ENCODE measurements at places on chromosomes 5 and 9.

DNA sequence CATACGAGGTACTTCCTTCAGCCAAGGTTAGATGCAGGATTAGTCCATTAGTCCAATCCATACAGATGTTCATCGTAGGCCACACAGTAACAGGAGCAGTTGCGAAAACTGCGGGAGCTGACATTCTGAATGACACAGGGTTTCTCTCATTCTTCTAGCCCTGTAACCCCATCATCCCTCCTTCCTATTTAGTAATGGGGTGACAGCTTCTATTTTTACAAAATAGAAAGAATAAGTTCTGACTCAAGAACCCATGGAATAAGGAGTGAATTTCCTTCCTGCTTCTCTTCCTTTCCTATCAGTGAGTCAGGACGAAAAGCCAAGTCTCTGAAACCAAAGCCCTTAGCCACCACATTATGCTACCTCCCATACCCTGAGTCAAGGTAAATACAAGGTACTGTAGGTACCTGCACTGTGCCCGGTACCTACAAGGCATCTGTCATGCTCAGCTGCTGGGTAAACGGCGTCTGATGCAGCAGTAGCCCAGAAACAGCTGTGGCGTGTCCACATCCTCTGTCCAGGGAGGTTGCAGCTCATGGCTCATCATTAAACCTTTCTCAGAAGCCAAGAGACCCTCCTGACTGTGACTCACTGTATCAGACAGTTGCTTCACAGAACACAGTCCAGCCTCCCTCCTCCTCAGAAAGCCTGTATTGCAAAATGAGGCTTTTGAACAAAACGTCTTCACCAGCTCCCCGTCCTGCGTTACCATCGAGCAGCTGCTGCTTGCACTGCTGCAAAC lies 84.2 kb downstream of the ESM1 start:
- DNase-seq = no peak

DNA sequence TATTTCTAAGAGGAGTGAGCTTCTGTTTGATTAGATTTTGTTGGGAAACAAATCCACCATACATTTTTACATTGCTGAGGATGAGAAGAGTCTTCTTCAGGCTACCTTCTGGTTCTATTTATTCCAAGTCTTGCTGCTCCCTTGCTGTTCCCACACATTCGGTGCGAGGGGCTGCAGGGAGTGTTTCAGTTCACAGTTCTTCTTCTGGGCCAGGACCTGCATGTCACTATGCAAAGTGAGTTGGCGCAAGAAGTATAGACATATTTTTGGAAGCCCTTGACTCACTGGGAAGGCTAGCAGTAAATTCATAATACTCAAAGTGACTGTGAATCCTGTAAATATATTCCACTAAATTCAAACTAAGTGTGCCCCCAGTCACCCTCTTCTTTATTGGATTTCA lies 657.9 kb downstream of the TAF11L14 start:
- no peak for DNase-seq

DNA sequence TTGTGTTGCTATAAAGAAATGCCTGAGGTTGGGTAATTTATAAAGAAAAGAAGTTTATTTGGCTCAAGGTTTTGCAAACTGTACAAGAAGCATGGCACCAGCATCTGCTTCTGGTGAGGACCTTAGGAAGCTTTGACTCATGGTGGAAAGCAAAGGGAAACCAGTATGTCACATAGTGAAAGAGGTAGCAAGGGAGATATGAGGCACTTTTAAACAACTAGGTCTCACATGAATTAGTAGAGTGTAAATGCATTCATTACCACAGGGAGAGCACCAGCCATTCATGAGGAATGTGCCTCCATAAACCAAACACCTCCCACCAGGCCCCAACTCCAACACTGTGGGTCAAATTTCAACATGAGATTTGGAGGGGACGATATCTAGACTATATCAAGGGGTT lies 40.8 kb downstream of the OR2Y1 start:
- DNase-seq = no peak

- DNase-seq = no peak
Measured at GRCh38 chr9:97431044-97431441, 19.1 kb downstream of the TDRD7 start.

GRCh38 chr9:129996161-129996830 lies 46.7 kb downstream of the FNBP1 start:
- DNase-seq = no peak

DNA sequence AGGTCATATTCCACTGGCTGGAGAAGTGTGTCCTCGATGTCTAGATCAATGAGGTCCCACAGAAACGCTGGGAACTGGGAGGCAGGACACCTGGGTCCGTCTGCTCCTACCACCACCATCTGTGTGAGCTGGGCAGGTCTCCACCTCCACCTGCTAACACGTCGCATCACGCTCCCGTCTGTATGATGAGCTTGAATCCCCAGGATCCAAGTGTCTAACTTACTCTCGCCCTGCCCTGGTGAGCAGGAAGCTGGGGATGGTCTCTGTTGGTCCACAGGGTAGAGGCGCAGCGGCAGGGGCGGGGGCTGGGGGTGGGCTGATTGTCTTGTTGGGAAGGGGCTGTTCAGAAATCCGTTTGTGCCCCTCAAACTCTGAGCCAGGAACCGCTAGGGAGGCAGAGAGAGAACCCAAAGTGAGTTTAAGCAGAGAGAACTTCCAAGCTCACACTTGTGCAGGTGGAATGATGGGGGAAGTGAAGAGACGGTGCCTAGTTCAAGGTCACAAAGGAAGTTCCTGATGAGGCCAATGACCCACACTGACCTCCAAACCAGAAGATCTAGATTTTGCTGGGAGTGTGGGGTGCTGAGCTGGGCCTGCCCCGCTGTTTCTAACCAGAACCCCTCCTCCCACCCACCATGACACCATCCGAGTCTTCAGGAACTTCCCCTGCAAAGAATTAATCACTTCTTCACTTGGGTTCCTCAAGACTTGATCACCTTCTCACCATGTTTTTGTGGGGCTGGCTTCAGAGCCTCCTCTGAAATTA lies 21.1 kb downstream of the ORM2 start:
- DNase-seq = no peak

- DNase-seq = no peak
Measured at GRCh38 chr5:74042559-74042958, 416.6 kb downstream of the ARHGEF28 start.

DNA sequence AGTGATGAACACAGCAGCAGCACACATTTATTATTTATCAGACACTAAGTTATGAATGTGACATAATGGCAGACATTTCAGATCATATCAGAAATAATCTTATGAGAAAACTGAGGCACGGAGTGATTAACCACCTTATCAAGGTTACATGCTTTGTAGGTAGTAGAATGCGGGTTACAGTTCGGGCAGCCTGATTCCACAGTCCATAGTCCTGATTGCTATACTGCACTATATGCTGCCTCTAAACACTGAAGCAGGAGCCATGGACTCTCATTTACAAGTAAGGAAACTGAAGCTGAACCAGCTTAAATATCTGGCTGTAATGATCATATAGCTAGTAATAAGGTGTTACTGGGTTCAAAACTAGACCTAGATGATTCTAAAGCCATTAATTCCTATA lies 291.3 kb upstream of the ADAMTSL1 start:
- DNase-seq = no peak

- DNase-seq = no peak
Measured at GRCh38 chr5:82408033-82408432, 129.9 kb upstream of the RPS23 start.

GRCh38 chr9:70672161-70672649 lies 257.7 kb upstream of the KLF9 start:
- no peak for DNase-seq

- DNase-seq = no peak
Measured at GRCh38 chr9:130770093-130770492, 65.0 kb upstream of the ABL1 start.

GRCh38 chr9:6667633-6668280 lies 22.2 kb upstream of the GLDC start:
- DNase-seq = no peak

- DNase-seq = no peak
Measured at GRCh38 chr9:129777769-129778130, 24.9 kb upstream of the PTGES start.

DNA sequence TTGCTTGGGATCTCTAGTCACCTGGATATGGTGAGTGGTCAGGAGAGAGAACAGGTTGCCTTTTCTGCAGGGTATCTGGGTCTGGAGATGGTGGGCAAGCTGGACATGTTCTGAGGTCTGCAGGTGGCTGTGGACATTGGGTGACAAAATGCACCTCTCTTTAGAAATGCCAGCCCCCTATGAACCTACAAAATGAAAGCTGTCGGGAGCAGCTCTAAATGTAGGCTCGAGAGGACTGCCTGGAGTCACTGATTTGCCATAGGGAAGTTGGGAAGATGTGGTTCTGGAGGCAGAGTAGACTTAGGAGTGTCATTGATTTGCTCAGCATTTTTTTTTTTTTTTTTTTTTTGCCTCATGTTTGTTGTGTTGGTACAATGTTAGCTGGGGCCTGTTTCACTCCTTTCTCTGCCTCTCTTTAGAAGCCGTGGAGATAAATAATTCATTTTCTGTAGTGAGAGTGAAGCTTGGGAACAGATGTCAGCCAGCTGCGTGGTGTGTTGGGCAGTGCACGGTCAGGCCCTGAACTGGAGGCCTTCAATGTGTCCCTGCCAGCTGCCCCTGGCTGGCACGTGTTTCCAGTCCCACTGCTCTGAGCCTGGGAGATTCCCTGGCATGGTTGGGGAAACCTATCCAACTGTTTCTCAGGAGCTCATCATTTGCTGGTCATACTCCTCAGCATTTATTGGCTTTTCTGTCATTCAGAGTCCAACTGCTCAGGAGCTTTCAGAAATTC lies 5.4 kb downstream of the RGS3 start:
- no peak for DNase-seq

DNA sequence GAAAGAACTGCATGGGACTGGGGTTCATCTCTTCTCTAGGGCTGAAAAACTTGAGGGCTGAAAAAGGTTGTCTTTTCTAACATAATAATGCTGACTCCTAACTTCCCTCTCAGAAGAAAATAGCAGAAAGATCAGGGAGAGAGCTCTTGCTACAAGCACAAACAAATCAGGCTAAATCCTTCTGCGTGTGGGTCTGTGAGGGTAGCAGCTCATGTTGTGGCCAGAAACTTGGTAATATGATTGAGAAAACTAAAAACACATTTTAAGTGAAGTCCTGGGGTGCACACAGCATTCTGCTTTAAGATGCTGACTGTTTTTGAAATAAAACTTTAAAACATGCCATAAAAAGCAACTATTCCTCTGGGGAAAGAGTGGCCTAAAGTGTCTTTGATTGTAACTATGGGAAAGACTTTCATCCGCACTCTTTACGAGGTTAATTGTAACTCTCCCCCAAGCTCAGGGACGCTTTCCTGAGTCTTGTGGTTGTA lies 56.7 kb downstream of the SAXO1 start:
- no peak for DNase-seq

- no peak for DNase-seq
Measured at GRCh38 chr5:127875235-127876021, 172.2 kb downstream of the CCDC192 start.

DNA sequence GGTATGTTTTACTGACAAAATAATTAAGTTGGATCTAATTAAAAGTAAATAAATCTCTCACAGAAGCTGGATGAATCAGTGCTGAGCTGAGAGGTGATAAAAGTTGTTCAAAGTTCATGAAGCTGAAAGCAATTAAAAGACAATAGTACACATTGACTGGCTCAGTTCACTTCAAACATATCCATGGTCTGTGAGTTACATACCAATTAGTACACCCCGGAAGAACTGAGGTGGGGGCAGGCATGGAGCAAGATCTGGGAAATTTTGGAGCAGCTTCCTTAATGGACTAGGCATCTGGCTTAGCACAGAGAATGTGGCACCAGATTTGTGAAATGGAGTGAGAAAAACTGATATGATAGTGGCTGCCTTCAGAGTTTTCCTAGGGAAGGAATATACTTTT lies 152.7 kb downstream of the ATP10B start:
- no peak for DNase-seq

DNA sequence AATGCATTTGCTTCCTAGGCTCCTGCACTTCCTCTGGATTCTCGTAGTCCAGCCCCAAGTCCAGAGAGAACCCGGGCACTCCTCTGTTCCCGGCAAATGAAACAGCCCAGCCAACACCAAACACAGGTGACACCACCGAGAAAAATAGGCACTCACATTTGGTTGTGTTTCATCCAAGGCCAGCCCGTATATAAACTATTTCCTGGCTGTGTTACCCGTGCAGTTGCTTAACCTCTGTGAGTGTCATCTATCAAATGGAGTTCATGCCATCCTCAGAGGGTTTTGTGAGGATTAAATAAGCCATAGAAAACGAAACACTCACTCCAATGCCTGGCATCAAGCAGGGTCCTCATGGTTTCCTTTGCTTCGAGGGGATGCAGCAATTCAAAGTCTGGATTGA lies 115.2 kb downstream of the BOD1 start:
- no peak for DNase-seq

DNA sequence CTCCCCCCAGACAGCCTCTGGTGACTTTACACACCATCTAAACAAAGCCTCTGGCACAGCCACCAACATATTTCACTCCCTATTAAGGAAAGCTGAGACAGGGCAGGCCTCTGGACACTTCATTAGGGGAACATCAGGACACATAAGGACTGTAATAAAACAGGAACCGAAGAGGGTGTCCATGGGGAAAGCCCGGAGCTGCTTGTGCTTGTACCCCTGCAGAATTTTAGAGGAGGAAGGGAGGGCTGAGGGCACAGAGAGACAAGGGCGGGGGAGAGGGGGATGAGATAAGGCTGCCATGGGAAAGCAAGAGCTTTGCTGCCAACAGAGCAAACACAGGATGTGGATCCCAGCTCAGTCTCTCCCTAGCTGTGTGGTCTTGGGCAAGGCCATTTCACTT lies 138.4 kb downstream of the ASTN2 start:
- DNase-seq = no peak

DNA sequence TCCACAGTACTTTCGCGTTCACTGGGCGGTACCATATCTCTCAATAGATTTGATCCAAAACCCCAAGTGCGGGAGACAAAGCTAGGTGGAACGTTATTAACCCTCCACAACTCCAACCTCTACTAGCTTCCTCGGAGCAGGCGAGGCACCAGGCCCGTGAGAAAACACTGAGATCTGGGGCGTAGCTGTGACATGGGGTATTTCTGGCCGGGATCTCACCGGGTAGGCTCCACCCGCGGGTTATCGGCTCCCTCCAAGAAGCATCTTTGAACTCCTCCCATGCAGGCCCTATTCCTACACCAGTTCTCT lies 350 bp upstream of the SLC25A46 start:
- no peak for DNase-seq

DNA sequence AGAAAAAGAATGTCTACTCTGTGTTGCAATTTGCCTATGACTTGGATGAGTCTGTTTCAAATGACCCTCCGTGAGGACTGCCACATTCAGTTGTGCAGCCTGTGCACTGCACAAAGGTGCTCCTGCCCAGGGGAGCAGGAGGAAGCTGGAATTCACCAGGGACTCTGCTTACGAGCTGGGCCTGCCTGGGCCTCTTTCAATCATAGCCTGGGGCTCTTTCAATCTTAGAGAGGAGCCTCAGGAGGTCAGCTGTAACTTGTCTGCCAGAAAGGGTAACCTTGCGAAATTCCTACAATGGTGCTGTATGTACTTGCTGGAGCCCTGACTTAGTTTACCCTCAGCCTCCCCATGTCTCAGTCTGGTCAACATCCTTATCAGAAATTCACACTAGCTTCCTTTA lies 8.4 kb upstream of the SFXN1 start:
- no peak for DNase-seq

GRCh38 chr5:149389552-149390495 lies 10.7 kb upstream of the IL17B start:
- DNase-seq = no peak

- no peak for DNase-seq
Measured at GRCh38 chr9:20271096-20271495, 351.2 kb downstream of the MLLT3 start.

GRCh38 chr9:71909887-71910649 lies 925 bp downstream of the ABHD17B start:
- DNase-seq = no peak

GRCh38 chr5:178332210-178332641 lies 99.6 kb upstream of the PHYKPL start:
- no peak for DNase-seq
